Brain microvascular endothelial cell (primary cell): ENCODE measurements at places on chromosomes 5 and 9.

- no peak for DNase-seq
Observed at GRCh38 chr5:2277886-2278285, 395.2 kb upstream of the IRX4 start.

DNA sequence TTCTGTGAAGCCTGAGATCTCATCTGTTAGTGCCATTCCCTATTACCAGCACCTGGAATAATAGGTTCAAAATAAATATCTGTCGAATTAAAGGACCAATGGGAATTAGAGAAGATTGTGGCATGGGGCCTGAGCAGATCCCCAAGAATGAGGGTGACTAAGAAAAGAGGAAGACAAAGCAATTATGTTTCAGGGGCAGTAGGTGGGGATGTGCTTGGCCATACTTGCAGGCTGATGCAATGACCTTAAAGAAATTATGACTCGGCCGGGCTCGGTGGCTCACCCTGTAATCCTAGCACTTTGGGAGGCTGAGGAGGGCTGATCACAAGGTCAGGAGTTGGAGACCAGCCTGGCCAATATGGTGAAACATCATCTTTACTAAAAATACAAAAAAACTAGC is 562.8 kb downstream of the PTPRD start:
- peak; percentile 16 for DNase-seq

DNA sequence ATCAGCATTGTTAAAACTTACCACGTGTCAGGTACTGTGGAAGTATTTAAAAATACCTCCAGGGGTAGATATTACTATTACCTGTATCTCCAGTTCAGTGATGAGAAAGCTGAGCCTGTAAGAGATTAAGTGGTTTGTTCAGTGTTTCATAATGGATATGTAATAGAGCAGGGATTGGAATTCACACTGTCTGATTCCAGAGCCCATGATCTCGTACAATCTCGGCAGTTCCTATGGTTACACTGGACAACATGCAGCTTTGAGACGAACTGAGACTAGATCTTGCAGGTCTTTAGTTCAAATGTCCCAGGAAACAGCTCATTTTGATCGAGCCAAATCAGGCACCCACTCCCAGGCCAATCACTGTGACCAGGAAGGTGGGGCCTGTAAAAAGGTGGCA is 8.8 kb upstream of the RASGRF2 start:
- DNase-seq: no peak

GRCh38 chr9:100354121-100354800 is 1.5 kb upstream of the TEX10 start:
- DNase-seq: no peak

- no peak for DNase-seq
Observed at GRCh38 chr5:160159991-160160792, 40.9 kb upstream of the PWWP2A start.

DNA sequence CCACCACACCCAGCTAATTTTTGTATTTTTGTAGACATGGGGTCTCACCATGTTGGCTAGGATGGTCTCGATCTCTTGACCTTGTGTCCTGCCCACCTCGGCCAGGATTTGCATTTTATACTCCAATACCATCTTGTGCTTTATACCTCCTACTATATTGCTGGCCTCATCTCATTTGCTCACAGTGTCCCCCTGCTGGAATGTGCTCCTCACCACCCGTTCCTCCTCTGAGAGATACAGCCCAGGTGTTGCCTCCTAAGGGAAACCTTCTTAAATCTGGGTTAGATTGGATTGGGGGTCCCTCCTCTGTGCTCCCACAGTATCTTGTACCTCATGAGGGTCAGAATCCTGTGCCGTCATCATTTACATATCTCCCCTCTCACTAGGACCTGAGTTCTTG is 131.7 kb downstream of the PAPPA start:
- no peak for DNase-seq

- no peak for DNase-seq
Observed at GRCh38 chr5:95850391-95850894, 27.9 kb upstream of the GLRX start.

GRCh38 chr9:125513303-125513667 is 193.7 kb downstream of the MAPKAP1 start:
- DNase-seq: no peak

DNA sequence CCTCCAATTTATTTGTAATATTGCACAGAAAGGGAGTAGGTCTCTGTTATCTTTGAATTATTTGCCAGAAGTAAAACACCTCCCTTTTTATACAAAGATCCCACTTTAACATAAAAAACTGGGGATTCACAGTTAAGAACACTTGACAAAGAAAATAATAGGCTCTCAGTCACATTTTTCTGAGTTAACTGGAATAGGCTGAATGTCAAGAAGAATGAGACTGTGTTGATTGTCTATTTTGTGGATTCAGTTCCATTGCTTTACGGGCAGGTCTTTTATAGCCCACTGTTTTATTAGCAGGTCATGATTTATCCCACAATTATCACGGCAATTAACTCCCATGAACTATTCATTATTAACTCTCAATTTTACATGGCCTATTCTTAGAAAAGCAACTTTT is 427.4 kb downstream of the CTNND2 start:
- no peak for DNase-seq
